ENCODE measurements at places on chromosomes 2 and 18.
A peak's percentile ranks its signal among the peaks of the same experiment; 100 is the strongest.

DNA sequence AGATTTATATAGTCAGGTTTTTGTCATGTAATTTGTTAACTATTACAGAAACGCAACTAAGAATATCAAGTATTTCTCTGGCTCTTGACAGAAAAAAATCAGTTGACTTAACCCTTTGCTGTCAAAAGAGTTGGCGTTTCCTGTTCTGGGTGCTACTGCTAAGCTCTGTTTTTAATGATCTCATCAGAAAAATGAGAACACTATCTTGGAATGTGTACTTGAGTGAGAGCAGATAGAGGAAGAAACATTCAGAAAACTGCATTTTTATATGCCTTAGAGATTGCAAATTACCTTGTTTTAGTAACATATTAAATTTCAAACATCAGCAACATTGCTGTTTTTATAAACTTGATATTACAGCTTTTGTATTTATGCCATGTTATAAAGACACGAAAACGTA lies 297.9 kb downstream of the RDH14 start:
- DNase-seq: no peak

DNA sequence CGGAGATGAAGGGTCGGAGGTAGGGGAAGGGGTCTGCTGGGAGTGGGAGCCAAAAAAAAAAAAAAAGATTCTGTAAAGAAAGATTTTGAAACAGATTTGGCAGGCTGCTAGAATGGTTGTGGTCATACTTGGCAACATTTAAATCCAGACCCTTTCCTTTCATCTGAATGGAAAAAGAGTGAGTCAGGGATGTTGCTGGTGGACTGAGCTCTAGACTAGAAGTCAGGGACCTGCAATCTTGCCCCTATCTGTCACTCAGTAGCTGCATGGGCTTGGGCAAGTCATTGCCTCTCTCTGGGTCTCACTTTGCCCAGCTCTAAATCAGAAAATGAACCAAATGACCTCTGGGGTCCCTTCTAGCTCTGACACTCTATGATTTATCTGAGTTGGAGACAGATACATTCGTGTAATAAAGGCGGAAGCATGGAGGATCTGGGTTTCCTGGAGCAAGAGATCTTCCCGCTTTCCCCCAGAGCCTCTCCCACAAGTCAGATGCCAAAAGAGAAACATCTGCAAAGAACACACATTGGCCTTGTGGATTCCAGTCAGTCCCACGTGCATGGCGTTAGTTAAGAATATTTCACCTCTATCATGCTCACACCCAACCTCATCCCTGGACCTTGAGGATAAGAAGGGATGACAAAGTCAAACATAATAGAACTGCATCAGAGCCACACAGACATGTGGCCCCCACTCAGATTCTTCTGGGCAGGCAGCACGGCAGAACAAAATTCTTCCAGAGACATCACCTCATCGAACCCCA lies 58.5 kb downstream of the ADD2 start:
- no peak for DNase-seq

- DNase-seq: peak; percentile 68
Measured at GRCh38 chr18:7576685-7577084, 9.6 kb downstream of the PTPRM start.

DNA sequence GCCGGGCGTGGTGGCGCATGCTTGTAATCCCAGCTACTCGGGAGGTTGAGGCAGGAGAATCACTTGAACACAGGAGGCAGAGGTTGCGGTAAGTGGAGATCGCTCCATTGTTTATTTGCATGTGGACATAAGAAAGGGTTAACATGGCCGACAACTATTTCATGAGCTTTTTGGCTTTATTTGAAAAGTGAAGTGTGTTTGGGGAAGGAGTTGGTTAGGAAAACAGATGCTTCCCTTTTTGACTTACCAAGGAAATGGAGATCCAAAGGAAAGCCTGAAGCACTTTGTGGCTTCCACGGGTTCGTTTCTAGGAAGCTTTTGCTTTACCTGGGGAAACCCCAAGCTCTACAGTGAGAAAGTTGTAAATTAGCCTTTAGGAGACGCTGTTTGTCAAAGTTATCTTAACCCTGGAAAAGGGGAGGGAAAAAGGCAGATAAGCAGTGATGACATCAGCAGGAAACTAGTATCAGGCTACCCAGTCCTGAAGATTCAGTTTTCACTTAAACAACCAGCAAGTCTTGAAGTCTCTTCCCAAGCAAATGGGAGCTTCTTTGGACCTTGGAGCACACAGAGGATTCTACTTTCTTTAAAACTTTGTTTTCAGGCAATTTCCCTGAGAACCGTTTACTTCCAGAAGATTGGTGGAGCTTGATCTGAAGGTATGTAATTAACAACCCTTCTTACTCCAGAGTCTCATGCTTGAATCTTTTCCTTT lies at the start of gene CASP10:
TSS of gene CASP10 (plus strand) at position 492 of the 715 bp plus-strand sequence. CDS start 2,637 bp downstream, outside the sequence.
- DNase-seq: peak; percentile 19

GRCh38 chr2:38592951-38593350 lies 9.8 kb downstream of the HNRNPLL start:
- no peak for DNase-seq

DNA sequence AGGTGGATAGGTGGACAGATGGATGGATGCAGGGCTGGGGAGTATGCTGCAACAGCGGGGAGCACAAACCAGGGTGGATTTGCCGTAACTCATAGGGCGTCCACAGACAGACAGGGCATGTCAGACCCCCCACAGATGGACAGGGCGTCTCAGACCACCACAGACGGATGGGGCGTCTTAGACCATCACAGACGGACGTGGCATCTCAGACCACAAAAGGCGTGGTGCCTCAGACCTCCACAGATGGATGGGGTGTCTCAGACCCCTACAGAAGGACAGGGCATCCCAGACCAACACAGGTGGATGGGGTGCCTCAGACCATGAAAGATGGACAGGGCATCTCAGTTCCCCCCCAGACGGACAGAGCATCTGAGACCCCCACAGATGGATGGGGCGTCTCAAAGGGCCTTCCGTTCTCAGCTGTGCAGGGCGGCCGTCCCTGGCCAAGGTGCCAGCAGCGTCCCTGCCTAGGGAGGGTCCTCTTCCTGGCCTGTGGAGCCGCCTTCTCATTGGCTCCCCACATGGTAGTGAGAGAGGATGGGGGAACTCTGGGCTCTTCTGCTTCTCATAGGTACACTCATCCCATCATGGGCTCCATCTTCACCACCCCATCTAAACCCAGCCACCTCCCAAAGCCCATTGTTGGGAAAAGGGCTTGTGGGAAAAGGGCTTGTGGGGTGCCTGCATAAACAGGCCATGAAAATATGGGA lies 2.1 kb downstream of the ANKMY1 start:
- DNase-seq: no peak

DNA sequence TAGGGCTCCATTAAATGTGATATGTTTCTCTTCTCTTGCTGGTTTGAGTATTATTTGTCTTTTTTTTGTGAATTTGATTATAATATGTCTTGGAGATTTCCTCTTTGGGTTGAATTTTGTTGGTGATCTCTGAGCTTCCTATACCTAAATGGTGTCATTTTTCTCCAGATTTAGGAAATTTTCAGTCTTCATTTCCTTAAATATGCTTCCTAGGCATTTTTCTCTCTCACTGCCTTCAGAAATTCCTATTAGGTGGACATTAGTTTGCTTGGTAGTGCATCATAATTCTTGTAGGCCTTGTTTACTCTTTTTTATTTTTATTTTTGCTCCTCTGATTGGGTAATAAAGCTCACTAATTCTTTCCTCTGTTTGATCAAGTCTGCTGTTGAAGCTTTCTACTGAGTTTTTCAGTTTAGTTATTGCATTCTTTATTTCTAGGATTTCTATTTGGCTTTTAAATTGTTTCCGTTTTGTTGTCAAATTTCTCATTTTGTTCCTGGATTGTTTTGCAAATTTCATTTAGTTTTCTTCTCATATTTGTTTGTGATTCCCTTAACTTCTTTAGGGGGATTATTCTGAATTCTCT lies 36.6 kb upstream of the CRACDL start:
- DNase-seq: no peak

DNA sequence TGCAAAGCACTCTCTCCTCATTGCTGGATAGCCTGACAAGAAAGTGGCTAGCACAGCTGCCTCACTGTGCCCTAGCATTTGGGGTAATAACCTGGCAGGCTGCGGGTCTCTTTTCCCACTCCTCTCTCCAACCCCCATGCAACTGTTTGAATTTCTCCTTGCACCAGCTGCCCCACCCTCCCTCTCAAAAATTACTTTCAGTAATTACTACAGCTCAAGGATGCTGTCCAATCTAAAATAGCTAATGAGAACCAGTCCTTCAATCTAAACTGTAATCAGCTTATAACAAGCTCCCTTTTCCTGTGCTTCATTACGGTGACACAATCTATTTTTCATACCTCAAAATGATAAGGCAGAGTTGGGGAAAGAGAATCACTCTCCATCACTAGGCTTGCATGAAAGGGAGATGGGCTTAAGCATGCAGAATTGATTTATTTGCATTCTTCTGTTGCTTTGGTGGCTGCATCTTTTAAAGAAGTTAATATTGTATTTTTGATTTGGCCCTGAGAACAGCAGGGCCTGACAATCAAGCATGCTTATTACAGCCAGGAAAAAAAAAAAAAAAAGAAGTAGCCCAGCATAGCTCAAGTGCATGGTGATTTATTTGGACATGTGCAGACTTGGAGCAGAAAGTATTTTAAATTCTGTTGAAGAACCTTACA lies 881.8 kb downstream of the SLC4A3 start:
- no peak for DNase-seq

DNA sequence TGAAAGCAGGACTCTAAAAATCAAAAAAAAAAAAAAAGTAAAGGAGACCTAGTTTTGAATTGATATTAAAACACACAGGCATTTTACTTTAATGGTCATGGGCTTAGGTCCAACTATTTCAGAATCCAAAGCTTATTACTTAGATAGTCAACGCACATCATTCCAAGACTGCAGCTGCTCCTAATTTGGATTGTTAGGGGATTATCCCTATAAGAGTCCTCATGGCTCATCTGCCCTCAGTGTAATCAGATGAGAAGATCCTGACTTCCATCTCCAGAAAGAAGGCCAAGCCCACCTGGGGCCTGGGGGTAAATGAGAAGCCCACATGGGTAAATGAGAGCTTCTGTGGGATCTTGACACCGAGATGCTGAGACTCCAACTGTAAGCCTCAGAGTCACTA lies 424.2 kb downstream of the NRXN1 start:
- DNase-seq: no peak

GRCh38 chr2:137287913-137288639 lies 522.7 kb downstream of the THSD7B start:
- no peak for DNase-seq

DNA sequence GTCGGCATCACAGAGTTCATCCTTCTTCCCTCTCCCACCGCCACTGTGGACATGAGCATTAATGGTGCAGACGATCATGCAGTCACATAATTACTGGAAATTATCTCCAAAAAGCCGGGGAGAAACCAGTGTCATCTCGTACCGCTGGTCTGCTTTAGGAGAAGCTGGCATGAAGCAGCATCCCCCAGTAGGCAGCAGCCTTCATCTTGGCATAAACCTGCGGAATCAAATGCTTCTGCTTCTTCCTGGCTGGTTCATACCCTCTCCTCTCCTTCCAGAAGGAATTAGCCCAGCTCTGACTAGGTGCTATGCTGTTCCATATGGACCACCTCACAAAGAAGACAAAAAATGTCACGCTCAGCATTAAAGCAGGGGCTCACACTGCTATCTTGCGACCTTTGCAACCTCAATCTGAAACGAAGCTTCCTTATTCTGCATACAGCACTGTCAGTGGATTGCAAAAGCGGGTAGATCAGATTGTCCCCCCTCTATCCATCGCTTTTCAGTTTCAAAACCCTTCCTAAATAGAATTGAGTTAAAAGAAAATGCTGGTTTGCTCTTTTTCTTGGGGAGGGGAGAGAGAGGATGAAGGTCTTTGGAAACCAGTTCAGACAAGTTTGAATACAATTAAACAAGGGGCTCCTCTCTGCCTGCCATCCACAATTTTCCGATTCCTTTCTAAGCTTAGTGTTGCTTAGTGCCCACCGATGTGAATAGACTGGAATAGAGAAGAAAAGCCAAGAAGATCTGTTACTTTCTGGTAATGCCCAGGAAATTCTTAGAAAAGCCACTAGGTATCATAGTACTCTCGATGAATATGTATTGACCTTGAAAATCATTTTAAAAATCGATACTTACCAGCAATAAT lies 212.1 kb upstream of the ZNF521 start:
- no peak for DNase-seq

DNA sequence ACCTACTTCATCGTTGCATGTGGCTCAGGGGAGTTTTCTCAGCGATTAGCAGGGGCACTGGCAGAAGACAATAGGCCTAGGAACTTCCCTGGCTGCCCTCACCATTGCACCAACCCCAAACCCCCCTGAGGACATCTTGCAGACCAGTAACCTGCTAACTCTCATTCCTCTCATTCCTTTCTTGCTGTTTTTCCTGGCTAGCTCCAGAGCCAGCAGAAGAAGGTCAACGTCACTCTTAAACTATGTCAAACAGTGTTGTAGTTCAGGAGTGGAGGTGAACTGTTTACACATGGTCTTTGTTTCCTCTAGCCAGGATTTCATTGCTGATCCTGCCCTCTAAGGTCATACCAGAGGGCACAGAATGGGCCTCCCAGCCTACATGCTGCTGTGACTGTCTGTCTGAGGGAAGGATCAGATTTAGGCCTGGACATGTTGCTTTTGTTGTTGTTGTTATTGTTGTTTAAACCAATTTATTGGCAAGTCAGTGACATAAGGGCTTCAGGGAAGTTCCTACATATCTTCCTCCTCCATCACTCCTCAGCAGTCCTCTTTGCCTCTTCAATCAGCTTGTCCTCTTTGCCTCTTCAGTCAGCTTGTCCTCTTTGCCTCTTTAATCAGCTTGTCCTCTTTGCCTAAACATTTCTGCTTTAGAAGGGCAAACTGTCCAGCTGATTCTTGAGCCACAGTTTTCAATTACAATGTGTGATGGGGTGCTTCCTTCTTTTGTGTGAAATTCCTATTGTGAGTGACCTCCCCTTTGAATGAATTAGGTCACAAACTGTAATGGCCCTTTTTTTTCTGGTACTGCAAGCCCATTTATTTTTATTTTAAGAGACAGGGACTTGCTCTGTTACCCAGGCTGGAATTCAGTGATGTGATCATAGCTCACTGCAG lies 471.9 kb upstream of the TNP1 start:
- peak; percentile 71 for DNase-seq

GRCh38 chr2:218859556-218859987 lies at the start of gene WNT6:
TSS of gene WNT6 (plus strand) at chr2:218859805. CDS start at chr2:218860038, 233 bp downstream.
- no peak for DNase-seq

DNA sequence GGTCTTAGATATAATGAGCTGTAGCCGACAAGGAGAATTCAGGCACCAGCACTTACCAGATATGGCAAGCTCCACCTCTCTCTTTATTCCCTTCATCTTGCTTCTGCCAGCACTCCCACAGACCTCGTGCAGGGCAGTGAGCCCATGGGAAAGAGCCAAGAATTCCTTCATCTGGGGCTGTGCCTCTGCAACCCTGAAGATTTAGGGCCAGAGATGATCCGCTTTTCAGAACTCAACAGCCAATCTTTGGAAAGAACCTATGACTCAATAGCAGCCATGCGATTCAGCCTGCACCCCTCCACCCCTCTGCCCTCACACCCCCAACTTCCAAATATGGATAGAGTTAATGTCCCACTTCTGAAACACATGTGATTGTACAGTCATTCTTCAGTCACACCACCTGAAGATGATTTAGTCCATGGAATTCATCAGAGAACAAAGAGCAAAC lies 533.7 kb upstream of the TNP1 start:
- peak; percentile 64 for DNase-seq

- no peak for DNase-seq
Measured at GRCh38 chr2:233469261-233470010, 97.1 kb downstream of the USP40 start.

GRCh38 chr2:134158295-134158694 lies 95.6 kb upstream of the MGAT5 start:
- no peak for DNase-seq

GRCh38 chr2:39469807-39470206 lies 32.7 kb upstream of the MAP4K3 start:
- DNase-seq: peak; percentile 58

- DNase-seq: no peak
Measured at GRCh38 chr2:239152916-239153305, 247.9 kb downstream of the HDAC4 start.
